ENCODE measurements at places on chromosomes 16 and 17.

DNA sequence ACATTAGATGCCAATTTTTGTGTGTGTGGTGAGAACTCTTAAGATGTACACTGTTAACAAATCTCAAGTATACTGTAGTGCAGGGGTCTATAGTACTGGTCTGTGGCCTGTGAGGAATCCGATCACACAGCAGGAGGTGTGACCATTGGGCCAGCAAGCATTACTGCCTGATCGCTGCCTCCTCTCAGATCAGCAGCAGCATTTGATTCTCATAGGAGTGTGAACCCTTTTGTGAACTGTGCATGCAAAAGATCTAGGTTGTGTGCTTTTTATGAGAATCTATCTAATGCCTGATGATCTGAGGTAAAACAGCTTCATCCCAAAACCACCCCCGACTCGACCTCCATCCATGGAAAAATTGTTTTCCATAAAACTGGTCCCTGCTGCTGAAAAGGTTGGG lies 12.6 kb downstream of the ZNF267 start:
- no peak for DNase-seq

GRCh38 chr17:82931699-82932517 lies 92.1 kb upstream of the ZNF750 start:
- no peak for DNase-seq

DNA sequence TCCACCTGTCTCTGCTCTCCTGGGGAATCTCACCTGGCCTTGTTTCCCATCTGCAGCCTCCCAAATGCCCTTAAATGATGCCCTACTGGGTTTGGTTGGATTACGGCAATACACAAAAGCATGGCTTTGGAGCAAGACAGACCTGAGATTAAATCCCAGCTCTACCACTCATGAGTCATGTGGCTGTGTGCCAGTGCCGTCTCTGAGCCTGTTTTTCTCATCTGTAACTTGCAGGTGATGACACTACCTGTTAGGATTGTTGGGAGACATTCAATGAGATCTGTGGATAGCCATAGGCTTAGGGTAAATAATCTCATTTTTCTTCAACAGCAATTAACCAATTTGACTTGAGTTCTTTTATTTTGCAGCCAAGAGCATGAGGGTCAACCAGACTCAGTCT lies 240.3 kb downstream of the MAF start:
- no peak for DNase-seq

- no peak for DNase-seq
Observed at GRCh38 chr17:81455387-81455786, 57.2 kb downstream of the ACTG1 start.
